ENCODE measurements at places on chromosomes 5 and 9.

DNA sequence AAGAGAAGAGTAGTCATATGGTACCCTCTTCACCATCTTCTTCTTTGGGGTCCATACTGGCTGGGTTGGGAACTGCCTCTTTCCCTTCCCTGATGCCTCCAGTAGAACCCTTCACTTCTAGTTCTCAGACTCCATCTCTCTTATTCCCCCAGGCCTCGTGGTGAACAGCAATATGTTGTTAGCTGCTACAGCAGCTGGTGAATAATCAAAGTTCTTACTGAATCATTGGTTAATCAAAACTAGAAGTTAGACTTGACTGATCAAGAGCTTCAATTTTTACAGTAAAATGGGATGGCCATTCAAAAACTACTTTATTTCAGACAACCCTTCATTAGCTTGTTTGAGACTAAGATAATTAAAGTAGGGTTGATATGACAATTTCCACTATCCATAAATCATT is 190.9 kb upstream of the GNA14 start:
- no peak for DNase-seq

- no peak for DNase-seq
These were observed 32.4 kb downstream of the STK32A start for GRCh38 chr5:147267082-147267832.

DNA sequence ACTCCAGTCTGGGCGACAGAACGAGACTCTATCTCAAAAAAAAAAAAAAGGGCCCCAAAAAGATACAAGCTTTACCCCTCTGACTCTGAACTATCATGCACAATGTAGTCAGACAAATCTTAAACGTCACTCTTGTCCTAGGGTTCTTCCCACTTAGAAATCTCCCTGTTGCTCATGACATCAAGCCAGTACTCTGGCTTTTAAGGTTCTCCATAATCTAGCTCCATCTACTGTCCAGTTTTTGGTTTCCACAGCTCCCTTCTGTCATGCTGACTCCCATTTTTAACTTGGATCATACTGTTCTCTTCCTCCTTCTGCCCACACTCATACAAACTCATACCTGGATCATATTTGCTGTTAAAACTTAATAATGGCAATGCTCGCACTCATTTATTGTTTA is 156.7 kb upstream of the TLX3 start:
- DNase-seq, result no peak

DNA sequence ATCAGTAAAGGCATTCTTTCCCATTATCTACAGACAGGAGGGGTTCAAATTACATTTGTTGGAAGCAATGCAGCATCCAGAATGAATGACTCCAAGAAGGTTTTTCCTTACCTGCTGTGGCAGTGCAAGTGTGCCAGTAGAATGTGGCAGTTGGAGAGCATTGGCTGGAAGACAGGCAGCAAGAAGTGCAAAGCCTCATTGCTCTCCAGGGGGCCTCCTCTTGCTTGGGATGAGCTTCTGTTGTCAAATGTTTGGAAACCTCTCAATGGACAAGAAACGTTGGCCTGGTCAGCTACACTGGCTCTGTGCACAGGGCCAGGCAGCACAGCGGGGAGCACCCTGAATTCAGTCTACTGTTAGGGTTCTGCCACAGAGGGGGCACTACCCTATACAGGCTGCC is 226.6 kb downstream of the ADCY2 start:
- DNase-seq, result no peak

DNA sequence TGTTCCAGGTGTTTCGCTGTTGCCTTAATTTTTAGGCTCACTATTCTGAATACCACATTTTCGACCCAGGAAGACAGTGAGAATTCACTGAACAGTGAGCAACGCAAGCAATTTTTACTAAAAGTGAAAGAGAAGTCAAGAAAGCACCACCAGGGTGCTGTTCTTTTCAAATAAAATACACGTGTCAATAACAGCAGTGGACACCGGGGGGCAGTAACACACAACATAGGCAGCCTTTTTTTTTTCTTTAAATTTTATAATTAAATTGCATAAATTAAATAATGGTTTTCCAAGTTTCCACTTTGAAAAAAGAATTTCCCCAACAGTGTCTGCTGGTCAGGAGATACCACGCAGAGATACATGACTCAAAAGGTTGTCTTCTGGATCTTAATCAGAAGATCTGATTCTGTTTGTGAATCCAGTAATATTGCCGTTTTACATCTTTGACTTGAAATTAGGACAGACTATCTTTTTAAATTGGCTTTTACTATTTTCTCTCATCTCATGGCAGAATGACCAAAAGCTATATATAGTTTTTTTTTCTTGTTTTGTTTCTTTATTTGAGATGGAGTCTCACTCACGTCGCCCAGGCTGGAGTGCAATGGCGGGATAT is 47.1 kb upstream of the SH3GL2 start:
- DNase-seq, result peak; percentile 35

- no peak for DNase-seq
These were observed 69.1 kb downstream of the STK10 start for GRCh38 chr5:172118891-172119290.

DNA sequence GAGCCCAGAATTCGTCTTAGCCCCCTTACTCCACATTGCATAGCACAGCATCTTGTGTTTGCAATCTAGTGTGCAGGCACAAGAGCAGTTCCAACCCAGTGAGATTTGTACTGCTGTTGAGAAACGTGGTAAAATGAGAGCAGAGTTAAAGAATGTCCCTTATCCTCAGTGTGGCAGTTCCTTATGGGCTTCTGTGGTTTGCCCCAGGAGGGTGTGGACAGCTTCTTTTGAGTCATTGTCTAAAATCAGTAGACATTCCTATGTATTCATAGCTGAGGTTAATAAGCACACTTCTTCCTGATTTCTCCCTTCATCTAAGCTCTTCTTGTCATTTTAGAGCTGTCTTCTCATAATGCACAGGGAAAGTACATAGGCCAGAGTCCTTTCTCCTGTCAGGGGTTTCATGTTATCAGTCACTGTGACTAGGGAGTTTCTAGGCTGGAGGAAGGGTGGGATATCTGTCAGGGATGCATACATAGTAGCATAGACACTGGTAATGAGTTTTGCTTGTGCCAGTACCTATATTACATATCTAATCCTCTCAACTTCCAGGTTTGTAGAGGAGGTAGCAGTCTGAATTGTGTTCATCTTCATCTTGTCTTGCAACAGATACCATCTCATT is 2.0 kb upstream of the CAVIN4 start:
- DNase-seq, result no peak

GRCh38 chr5:30960036-30960435 is 233.4 kb upstream of the CDH6 start:
- no peak for DNase-seq

- DNase-seq, result no peak
These were observed 133.7 kb downstream of the PLPPR1 start for GRCh38 chr9:101162231-101162630.

GRCh38 chr9:95336281-95336680 is 18.8 kb upstream of the FANCC start:
- no peak for DNase-seq

DNA sequence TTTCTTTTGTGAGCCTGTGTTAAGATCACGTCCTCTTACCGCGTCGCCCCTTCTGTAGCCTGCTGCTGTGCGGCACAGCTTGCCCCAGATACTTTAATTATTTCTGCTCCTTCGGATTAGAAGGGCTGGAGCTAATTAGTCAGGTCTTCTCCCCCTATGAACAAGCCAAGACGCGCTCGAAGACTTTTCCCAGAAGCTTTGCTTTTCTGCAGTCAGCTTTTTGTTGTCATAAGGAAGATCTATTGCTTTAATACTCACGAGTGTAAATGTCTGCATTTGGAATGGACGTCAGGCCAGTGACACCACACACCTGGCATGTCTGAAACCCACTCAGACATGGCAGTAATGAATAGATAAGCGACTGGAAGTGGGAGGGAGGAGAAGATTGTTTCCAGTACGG is 37.0 kb downstream of the PRUNE2 start:
- DNase-seq, result no peak

- DNase-seq, result no peak
These were observed 151.4 kb downstream of the TLE1 start for GRCh38 chr9:81537964-81538363.

DNA sequence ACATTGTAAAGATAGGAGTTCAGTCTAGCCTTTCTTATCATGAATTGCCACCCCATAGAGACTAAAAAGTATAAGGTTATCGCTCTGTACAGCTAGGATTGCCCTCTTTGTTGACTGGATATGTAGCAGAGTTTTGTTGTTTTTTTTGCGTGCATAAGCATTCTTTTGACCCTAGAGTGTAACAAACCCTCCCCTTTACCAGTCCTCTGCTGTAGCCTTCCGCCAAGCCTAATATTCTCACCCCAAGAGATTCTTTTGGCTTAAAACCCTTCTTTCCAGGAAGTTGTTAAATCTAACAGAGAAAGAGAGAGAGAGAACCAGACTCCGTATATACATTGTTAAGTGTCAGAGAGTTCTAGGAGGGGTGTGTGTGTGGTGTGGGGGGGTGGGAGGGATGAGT is 113.9 kb downstream of the FGF1 start:
- no peak for DNase-seq

- no peak for DNase-seq
These were observed 6.8 kb downstream of the ZDHHC11B start for GRCh38 chr5:777756-778161.

GRCh38 chr5:82747986-82748385 is 329.2 kb downstream of the TMEM167A start:
- no peak for DNase-seq

DNA sequence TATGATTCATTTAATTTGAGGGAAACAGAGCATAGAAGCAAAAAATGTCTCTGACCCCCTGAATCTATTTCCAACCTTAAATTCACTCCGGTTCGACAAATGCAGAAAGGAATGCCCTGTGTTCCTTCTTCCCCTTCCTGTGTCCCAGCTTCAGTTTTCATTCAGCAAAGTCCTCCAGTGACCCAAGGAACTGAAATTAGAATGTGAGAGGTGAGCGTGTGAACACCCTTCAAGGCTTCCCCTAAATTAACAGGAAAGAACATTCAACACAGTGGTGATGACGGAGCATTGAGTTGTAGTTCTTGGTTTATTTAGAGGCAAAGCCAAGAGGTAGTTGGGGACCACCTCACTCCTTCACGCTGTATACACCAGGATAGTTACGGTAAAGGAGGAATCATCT is 97.6 kb upstream of the CTSL start:
- no peak for DNase-seq

All from NCI-H1930 (cell line).